ENCODE measurements at places on chromosomes 7 and 10.

DNA sequence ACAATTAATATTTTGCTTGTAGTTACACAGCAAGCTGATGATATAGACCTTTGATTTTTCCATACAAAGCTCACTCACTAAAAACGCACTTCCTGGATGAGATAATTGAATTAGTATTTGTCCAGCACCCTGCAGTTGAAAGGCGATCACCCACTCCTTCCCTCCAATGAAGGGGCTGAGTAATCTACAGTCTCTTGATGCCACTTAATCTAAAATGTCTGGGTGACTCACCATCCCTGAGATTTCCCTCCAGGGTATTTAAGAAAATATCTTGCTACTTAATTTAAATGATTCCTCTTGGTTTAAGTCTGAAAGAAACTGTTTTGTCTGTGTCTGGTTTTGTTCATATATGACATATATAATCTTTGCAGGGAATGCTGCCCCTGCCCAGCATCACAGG lies 515.3 kb downstream of the GRID1 start:
- no peak for DNase-seq

GRCh38 chr7:146492017-146492416 lies 375.4 kb downstream of the CNTNAP2 start:
- DNase-seq: no peak

DNA sequence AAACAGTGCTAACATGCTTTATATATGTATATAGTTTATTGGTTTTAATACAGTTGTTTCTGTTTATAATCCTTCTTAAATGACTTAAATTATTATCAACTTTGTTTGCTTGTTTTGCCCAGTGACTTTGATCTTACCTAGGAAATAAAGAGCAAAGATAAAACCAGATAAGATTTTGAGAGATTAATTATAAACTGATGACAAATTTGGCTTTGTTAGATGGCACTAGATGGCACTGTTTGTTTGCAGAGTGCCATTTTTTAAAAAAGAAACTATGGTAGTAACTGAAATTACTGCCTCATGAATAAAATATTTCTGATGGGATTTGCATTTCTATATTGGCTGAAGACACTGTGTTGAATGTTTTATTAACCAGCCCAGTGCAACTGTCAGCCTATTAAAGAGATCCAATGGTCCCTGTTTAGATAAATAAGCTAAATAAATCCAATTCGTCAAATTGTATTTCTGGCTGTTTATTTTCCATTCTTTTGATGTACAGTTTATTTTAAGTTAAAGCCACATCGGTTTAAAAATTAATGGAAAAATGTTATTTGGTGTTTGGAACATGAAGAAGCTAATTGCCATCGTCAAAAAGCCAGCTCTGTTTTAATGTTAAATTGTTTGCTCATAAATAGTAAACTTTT lies 28.7 kb downstream of the VTI1A start:
- DNase-seq: no peak

DNA sequence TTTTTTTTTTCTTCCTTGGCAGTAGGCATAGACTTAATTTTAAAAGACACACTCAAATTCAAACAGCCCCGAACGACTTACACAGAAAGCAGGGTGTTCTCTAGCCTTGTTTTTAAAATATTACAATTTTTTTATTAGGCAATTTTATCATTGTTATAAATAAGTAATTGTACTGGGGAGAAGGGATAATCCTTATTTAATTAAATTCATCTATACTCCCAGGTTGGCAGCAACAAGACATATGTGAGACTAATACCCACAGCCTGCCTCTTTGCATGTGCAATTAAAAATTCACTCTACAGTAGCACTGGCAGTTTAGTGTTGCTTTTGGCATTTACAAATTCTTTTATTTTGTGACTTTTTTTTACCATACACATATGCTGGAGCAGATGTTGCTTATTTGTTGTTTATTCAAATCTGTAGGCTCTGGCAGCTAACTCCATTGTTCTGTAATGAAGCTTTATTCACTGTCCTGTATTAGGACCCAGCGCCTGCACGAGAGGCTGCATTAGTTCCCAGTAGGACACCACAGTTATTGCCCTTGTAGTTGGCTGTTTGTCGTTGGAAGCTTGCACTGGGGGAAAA lies 84.9 kb upstream of the PPP1R17 start:
- no peak for DNase-seq

DNA sequence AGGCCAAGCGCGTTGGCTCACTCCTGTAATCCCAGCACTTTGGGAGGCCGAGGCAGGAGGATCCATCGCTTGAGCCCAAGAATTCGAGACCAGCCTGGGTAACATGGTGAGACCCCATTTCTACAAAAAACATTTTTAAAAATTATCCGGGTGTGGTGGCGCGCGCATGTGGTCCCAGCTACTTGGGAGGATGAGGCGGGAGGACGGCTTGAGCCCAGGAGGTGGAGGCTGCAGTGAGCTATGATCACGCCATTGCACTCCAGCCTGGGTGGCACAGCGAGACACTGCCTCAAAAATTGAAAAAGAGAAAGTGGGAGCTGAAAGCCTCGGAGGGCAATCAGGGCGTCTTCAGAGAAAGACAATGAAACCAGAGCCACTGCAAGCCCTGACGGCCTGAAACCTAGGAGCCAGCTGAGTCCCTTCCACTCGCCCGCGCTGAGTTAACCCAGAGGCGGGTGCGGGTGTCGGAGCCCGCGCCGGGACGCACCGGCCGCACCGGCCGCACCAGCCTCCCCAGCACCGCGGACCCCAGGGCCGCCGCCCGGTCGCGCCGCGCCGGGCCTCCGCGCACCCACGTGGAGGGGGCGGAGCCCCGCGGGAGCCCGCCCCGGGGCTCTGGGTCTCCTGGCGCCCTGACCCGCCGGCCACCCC lies 22.4 kb downstream of the ZFAND2A start:
- DNase-seq: no peak

- DNase-seq: no peak
Measured at GRCh38 chr7:138630059-138630610, 71.0 kb downstream of the SVOPL start.

GRCh38 chr7:148391591-148391990 lies 199.0 kb upstream of the C7orf33 start:
- no peak for DNase-seq

DNA sequence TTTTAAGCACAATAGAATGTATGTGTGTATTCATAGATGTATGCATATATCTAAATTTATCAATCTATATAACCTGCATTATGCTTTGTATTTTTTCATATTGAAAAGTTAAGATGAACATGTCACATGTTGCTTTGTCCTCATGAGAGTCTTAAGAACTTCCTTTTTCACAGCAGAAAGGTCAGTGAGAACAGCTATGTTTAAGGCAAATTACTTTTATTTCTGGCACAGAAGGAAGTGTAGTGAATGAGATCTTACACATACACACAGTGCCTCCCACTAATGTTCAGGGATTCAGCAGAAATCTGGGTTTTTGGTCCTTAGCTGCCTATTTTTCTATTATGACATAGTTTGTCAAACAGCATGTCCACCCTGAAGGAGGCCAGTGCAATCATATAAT lies 134.8 kb downstream of the TMEM26 start:
- no peak for DNase-seq

- DNase-seq: no peak
Measured at GRCh38 chr7:141695803-141696289, 6.1 kb downstream of the DENND11 start.

DNA sequence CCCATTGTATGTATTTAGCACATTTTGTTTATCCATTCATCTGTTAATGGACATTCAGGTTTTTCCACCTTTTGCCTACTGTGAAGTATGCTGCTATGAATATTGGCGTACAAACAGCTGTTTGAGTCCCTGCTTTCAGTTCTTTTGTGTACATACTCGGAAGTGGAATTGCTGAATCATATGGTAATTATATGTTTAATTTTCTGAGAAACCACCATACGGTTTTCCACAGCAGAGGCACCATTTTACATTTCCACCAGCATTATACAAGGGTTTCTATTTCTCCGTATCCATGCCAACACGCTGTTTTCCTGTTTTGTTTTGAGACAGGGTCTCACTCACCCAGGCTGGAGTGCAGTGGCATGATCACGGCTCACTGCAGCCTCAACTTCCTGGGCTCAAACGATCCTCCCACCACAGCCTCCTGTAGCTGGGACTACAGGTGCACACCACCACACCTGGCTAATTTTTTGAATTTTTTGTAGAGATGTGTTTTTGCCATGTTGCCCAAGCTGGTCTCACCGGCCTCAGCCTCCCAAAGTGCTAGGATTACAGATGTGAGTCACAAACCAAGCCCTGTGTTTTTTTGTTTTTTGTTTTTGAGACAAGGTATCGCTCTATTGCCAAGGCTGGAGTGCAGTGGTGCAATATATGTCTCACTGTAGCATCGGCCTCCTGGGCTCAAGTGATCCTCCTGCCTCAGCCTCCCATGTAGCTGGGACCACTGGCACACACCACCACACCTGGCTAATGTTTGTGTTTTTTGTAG lies 22.1 kb upstream of the FBXW4 start:
- DNase-seq: no peak

DNA sequence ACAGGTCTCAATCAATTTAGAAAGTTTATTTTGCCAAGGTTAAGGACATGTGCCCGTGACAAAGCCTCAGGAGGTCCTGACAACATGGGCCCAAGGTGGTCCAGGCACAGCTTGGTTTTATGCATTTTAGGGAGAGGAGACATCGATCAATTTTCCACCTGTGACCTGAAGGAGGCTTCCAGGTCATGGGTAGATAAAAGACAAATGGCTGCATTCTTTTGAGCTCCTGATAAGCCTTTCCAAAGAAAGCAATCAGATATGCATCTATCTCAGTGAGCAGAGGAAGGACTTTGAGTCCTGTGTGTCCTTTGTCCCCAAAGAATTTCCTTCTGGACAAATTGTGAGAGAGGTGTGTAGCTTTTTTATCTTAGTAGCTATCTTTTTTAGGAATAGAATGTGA lies 15.8 kb downstream of the LRRC72 start:
- no peak for DNase-seq

DNA sequence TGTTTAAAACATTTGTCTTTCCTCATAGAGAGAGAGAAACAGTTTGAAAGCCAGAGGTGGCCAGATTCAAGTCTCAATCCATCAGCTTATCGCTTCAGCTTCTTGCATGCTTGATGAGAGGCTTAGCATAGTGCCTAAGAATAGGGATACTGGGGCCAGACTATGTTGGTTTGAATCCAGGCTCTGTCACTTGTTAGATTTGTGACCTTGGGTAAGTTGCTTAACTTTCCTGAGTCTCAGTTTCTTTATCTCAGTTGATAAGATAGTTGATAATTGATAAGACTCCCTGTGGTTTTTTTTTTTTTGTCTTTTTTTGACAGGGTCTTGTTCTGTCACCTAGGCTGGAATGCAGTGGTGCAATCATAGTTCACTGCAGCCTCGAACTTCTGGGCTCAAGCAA lies 12.1 kb upstream of the CDK6 start:
- DNase-seq: no peak

DNA sequence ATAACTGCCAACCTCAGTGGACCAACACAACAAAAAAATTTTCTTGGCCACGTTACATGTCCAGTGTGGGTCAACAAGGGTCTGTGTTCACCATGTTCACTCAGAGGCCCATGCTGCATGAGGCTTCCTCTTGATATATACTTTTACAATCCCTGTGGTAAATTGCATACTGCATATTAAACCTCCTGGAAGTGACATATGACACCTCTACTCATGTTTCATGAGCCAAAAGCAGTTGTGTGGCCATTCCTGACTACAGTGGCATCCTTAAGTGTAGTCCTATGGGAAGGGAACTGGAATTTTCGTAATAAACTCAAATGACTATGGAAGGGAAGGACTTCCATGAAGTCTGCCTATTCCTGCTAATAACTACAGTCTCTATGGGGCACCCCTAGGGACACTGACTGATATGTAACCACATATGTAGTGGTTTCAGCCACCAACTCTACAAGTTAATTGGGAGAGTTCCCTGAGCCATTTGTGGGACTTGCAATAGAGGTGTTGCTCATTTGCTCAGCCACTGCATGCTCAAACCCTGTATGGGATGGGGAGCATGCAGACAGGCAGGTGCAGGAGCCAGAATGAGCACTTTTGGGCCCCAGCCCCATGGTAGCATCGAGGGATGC lies 9.7 kb downstream of the DYNC1I1 start:
- DNase-seq: no peak

- DNase-seq: no peak
Measured at GRCh38 chr10:11898372-11899066, 75.4 kb downstream of the PROSER2 start.

- DNase-seq: no peak
Measured at GRCh38 chr10:76315240-76315639, 883.8 kb downstream of the LRMDA start.

DNA sequence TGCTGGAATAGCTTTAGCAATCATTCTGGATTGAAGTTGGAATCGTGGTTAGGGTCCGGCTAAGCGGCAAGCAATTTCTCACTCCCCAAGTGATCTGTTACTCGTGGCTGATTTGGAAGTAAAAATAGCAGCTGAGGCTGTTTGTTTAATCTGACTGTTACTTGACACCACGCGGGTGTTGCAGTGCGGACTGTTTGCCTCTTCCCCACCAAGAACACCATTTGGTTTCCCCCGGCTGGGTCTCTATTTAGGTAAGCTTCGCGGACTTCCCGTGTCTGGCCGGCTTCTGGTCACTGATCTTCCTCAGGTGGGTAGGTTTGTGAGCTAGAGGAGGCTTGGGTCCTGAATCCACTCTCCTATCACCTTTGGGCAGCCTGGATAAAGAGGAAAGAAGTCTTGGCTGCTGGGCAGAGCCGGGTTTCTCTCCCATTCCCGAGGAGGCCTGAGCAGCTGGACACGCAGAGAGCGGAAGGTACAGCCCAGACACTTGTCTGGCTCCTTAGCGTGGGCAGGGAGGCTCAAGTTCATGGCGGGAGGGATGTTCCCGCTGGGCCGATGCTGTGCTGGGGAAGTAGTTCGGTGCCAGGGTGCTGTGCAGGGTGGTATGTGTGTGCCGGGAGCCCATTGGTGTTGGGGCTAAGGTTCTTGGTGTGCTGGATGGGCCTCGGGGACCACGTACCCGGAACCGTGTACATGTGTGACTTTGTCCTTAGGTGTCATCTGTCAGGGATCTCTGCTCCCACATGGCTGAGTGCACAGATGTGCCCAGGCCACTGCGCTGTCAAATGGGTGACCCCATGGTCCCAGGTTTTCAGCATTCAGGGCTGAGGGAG lies at the start of gene C10orf71:
Gene C10orf71 (plus strand): TSS at position 188 of the 833 bp plus-strand sequence. CDS start 23,376 bp downstream, outside the sequence.
- DNase-seq: no peak

- DNase-seq: no peak
Measured at GRCh38 chr7:143416565-143417149, 8.0 kb upstream of the EPHA1 start.

DNA sequence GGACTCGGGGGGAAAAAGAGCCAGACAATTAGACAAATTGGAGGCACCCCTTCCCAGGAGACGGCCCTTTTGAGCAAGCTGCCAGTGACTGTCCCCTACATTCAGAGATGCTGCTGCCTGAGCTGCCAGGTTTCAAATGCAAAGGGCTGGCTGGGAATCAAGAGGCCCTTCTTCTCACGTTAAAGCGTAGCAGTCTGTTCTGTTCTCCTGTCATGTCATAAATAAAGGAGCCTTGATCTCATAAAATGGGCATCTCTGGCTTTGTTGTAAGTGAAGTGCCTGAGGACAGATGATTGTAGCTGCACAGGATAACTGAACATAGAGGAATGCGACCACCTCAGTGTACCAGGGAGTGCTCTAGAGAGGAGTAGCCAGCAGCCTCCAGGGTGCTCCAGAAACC lies 917.9 kb downstream of the GRID1 start:
- no peak for DNase-seq
